Glomerular endothelial cell (primary cell): ENCODE measurements at places on chromosomes 1 and 21.

GRCh38 chr1:214570442-214570841, 19.0 kb upstream of the PTPN14 start:
- DNase-seq = no peak

GRCh38 chr1:159867664-159868026, 5.2 kb upstream of the VSIG8 start:
- DNase-seq = no peak

DNA sequence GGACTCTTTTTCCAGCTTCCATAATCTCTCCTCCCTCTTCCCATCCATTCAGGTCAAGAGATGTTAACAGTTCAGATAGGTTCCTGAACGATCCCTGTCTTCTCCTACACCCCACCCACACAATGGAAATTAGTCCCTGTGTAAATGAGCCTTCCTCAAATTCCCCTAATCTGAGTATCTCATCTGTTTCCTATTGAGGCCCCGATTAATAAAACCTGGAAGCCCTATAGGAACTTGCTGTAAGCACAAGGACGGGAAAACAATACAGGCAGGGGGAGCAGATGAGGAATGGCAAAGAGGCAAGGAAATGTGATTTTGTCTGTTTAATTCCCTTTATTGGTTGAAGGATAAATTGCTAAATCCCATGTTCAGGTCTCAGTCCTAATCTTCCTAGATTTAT, 7.1 kb upstream of the GPX7 start:
- DNase-seq = peak; percentile 22

DNA sequence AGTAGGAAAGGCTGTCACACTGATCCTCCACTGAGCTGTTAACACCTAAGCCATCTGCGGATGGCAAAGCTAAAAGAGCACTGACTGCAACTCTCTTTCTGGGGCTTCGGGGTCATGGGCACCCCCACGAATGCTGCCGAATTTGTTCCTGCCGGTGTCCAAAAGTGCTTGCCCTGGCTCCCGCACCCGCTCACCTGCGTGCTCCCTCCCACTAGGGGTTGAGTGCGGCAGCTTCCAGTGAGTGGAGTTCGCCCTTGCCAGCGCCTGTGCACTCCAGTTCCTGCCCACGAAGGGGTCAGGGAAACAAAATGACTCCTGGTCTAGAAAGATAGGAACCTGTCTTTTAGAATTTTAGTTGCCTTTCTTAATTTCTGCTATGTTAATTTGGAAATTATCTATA, 78.7 kb downstream of the IFI44 start:
- DNase-seq = no peak

DNA sequence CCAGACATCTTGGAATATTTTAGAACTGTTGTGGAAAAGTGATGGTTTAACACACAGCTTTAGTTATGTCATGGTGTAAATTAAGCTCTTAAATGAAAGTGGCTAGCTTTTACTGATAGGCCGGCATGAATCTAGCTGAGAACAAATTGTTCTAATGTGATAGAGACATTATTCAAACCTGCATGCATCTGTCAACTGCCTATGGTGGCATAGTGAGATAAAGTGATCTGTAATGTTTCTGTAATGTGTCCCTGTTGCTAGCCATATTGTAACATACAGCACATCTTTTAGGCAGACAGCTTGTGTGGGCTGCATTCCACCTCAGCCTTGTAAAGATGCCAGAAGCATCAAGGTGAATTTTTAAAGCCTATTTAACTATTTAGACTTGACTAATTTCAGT, 16.0 kb downstream of the LRIG2 start:
- DNase-seq = no peak

DNA sequence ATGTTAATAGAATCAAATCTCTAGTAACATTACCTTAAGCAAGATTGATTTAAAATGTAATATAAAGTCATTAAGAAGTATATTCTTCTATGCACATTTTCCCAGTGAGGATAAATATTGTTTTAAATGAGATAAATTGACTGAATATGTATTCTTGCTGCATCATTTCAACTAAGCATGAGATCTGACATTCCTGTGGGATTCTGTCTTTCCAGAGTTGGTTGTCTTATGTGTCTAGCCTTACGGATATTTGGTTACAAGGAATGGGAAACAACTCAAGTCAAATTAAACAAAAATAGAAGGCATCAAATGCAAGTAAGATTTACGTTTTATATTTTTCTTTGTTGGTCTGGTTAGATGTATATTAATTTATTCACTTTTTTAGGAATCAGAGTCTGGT, 287.5 kb downstream of the PTGER3 start:
- DNase-seq = no peak

GRCh38 chr1:110183642-110184167, 26.4 kb upstream of the KCNC4 start:
- no peak for DNase-seq

DNA sequence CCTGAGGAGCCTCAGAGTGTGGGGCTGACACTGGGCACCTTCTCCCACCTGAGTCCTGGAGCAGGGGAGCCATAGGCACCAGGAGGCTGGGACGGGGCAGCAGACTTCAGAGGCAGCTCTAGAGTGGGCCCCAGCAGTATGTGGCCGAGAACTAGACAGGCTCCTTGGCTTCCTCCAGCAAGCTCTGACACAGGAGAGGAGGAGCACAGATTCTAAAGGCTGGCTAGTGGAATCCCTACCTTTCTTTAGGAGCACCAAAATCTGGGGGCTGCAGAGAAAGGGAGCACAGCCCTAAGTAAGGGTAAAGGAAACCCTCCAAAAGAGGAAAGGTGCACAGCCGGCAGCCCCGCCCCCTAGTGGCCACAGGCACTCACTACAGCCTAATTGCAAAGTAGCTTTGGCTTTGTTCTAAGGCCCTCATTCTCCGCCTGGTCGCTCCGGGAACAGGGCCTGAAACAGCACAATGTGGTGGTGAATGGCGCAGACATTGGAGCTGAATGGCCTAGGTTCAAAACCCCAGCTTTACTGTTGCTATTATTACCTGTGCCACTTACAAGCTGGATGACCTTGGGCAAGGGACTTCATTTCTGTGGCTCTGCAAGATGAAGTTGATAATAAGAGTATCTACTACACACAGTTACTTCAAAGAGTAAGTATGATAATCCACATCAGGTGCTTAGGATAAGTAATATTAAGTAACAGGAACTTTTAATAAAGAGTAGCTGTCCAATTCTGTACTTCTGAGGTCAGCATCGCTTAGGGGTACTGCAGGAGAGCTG, 8.8 kb upstream of the GUCA2A start:
- no peak for DNase-seq

DNA sequence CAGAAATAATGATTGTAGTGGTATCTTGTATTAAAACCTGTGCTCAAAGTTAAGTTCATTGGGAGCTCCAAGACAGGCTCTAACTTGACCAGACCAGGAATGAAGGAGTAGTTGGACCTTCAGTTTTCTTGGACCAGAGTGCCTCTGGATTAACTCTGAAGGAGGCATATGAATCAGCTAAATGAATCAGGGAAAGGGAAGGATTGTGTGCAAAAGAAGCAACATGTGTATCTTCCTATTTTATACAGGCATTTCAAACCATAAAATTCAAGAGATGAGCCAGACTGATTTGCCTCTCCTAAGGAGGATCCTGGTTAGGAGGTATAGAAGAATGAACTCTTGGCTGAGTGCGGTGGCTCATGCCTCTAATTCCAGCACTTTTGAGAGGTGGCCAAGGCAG, 71.4 kb downstream of the CC2D1B start:
- DNase-seq = no peak

DNA sequence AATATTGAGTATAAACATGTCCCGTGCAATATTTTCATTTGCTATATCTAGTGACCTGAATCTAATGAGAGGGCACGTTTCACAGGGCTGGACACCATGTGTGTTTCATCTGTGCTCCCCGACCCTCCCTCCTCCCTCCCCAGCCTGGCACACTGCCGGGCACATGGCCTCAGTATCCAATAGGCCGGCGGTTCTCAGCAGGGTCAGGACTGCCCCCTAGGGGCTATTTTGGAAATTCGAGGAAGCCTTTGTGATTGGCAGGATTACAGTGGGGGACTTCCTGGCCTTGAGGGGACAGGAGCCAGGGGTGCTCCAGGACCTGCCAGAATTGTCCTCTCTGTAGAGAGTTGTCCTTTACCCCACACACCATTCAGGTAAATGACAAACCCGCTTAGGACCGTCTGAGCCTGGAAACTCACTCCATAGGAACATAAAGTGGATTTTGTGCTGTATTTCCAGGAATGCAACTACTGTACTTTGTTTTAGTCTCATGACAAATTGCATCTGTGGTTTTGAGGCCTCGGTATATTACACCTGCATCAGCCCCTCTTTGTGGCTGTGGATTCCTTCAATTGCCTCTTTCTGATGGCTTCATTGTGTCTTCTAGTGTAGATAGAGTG, 109.5 kb upstream of the SIM2 start:
- DNase-seq = no peak

DNA sequence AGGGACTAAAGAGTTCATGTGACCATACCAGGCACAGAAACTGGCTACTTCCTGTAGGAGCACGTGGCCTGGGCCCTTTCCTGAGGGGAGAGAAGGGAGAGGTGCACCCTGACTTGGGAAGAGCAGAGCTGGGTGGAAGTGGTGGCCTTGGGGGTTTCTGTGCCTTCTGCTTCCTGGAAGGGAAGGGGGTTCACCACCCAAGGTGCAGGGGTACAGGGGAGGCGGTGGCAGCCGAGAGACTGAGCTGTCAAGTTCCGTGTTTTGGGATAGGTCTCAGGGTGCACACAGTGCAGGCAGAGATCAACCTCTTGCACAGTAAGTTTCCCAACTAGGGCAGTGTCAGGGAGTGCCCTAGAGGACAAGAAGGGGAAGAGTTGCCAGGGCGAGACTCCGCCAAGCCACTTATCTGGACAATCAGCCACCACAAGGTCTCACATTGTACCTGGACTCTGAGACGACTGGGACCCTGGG, 10.1 kb downstream of the HECTD3 start:
- no peak for DNase-seq

- DNase-seq = no peak
Observed at GRCh38 chr1:73761559-73761958, 436.4 kb downstream of the LRRIQ3 start.

DNA sequence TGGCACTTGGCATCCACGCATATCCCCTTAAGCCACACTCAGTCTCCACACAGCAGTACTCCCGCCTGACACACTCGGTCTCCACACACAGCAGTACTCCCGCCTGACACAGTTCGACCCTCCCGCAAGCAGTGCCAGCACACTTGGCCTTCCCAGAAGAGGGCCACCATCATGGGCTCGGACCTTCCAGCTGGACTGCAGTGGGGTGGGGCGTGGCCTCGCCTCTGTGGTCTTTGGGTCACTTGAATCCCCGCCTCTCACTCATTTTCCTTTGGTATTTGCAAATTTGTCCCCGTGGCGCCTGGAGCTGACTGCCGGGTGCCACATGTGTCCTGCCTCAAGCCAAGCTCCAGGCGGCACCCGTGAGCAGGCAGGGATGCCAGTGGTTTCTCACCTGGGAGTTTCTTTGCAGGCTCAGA, 63.7 kb downstream of the FAAP20 start:
- DNase-seq = no peak

DNA sequence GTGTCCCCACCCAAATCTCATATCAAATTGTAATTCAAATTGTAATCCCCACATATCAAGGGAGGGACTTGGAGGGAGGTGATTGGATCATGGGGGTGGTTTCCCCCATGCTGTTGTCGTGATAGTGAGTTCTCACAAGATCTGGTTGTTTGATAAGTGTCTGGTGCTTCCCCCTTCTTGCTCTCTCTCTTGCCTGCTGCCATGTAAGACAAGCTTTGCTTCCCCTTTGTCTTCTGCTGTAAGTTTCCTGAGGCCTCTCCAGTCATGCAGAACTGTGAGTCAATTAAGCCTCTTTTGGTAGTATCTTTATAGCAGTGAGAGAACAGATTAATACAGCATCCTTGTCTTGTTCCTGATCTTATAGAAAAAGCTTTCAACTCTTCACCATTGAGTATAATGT, 6.5 kb upstream of the LRRC39 start:
- no peak for DNase-seq

GRCh38 chr1:44724955-44725698, 5.8 kb downstream of the RNU5D-1 start:
- DNase-seq = no peak

DNA sequence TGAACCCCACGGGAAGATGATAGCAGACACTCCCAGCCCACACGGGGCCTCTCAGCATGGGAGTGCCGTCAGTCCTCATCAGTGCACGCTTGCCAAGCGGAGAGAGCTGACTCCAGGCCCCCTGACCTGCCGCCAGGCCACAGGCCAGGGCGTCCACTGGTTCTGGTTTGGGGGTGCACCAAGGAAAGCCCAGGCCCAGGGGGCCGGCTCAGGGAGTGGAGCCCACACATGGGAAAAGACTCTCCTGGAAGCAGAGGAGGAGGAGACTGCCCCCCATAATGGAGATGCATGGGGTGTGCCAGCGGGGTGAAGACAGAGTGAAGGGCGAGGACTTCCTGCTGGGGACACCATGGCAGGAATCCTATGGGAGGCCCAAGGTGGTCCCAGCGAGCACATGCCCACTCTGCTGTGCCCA, 6.4 kb downstream of the TRIM11 start:
- DNase-seq = no peak

DNA sequence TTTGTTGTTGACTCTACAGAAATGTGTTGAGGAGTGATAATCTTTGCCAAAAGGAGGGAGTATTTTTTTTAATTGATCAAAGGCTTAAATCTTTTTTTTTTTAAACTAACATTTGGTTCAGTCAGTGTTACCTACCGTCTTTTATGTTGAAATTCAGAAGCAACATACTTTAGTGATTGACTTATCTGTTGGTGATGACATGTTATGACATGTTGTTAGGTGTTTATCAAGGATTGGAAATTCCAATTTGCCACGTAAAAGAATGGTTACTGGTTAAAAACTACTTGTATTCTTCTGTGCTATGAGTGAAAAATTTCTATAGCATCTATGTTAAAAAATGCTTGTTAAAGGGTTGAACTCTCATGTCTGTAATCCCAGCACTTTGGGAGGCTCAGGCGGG, 61.2 kb downstream of the DNM3 start:
- no peak for DNase-seq
